ENCODE measurements at places on chromosomes 7 and 10.
A peak's percentile ranks its signal among the peaks of the same experiment; 100 is the strongest.

DNA sequence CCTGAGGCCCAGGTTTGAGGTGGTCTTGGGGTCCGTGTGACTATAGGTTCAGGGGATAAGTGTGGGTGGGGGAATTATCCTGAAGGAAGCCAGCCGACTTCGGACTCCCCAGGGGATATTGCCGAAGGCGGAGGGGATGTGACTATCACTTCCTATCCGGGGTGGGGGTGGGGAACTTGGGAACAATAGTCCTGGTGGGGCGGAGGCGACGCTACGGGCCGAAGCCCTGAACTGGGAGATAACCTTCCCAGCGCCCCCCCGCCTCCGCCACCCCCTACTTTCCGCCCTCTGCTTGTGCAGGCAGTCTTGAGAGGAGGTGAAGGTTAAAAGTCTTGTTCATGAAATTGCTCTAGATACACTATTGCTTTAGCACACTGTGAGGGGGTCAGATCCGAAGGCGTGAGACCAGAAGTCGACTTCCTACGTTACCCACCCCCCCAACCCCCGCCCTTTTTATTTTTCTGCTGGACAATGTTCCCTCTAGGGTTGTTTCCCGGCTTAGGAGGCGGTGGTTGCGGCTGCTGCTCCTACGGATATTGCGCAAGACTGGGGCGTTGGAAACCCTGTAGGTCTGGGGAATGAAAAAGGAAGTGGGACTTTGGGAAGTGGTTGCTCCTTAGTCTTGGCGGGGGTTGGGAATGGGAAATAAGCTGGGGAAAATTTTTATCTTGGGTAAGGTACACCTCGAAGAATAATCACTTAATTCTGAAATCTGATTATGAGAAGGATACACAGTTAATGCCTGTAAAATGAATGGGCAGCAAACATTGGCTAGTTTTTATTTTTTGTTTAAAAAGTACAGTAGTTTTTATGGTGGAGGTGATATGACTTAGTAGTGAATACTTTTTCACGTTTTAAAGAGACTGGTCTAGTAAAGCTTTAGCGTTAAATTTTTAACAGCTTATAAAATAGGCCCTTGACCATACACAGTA lies 1.5 kb downstream of the PTPN12 start:
- DNase-seq: peak; percentile 97

DNA sequence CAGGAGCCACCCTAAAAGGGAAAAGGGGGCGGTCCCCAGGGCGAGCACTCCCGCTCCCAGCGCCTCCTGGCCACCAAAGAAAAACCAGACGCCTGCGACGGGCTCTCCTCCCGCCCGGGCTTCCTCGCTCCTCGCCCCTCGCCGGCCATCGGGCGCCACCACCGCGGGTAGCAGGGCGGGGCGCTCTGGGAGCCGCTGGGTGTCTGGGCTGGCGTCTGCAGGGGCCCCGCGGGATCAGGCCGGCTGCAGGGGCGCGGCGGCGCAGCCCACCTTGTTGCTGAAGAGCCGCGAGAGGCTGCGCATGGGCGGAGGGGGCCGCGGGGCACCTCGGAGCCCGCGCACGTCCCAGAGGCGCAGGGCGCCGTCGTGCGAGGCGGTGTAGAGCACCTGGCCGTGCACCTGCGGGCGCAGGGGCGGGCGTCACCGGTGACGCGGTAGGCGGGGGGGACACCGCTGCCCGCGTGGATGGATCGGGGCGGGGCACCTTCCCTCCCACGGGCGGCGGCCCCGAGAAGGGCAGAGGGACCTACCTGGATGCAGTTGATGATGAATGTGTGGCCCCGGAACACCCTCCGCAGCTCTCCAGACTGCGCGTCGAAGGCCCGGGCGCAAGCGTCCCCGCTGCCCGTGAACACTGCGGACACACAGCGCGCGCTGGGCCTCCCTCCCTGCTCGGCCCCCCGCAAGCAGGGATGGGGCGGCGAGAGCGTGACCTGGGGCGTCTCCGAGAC lies 28.3 kb downstream of the WDR86 start:
- DNase-seq: peak; percentile 21

DNA sequence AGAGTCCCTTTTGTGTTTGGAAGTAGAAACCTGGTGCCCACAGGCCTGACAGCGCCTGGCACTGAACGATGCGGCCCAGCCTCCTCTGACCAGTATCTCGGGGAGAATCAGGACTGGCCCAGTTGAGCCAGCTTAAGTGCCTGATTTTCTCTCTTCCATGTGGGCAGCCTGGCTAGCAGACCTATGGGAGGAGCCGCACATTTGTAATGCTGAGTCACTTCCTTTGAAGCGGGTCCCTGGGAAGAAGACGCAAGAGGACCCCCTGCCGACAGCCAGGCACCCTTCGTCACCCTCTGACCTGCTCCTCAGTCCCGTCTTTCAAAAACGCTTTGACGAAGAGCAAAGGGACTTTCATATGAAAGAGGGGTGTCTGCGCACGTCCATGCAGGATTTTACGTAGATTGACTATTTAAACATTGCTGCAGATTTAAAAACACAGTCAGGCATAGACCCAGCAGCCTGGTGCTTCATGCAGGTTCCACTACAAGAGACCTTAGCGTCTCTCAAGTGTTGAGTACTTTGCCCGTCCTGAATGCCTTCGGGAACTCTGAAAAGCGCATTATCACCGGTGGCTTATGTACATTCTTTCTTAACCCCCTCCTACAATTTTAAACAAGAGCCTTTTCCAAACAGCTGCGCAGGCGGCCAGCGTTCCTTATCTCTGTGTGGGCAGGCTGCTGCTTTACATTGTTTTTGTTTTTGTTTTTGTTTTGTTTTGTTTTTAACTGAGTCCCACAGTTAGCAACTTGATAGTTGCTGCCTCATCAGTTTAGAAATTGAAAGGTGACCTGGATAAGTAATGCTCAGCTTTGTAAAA lies 36.5 kb upstream of the AP5Z1 start:
- DNase-seq: peak; percentile 90

GRCh38 chr7:13447637-13448036 lies 541.8 kb downstream of the ETV1 start:
- DNase-seq: no peak

GRCh38 chr10:103855424-103855823 lies at the start of gene SH3PXD2A:
Gene SH3PXD2A (minus strand): TSS chr10:103855576. CDS start chr10:103855266, 310 bp downstream.
- DNase-seq: peak; percentile 87

DNA sequence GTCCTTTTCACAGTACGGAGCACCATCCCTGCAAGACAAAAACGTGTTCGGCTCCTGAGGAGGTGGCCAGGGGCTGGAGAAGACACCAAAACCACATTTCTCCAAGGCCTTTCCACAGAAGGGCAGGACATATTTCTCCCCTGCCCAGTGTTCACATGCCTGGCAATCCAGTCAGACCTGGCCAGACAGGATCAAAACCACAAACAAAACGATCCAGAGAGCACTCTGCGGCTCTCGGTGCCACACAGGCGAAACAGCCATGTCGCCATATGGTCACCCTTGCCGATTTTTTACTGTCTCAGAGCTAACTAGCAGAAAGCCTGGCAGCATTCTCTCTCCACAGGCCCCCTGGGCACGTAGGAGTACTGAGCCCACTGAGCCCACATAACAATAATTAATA lies 113.0 kb downstream of the ABLIM1 start:
- no peak for DNase-seq

GRCh38 chr7:35657125-35657524 lies 37.8 kb downstream of the HERPUD2 start:
- no peak for DNase-seq

- no peak for DNase-seq
These were observed 675 bp upstream of the ATE1 start for GRCh38 chr10:121928528-121928884.

DNA sequence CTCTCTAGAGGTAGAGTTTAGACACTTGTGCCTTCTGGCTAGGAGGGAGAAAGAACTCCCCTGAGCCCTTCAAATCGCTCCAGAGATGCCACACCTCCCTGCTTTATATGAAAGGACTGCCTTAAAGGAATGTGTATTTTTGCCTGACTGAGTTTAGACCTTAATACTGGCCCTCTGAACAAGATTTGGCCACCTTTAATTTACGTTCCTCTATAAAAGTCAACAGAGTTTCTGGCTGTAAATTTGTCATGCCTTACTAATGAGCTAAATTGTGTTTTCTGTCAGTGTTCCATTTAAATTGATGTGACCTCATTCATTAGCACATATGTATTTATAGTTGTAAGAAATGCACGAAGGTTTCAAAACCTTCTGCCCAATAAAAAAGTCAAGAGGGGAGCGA lies 48.0 kb downstream of the SEMA3C start:
- no peak for DNase-seq

DNA sequence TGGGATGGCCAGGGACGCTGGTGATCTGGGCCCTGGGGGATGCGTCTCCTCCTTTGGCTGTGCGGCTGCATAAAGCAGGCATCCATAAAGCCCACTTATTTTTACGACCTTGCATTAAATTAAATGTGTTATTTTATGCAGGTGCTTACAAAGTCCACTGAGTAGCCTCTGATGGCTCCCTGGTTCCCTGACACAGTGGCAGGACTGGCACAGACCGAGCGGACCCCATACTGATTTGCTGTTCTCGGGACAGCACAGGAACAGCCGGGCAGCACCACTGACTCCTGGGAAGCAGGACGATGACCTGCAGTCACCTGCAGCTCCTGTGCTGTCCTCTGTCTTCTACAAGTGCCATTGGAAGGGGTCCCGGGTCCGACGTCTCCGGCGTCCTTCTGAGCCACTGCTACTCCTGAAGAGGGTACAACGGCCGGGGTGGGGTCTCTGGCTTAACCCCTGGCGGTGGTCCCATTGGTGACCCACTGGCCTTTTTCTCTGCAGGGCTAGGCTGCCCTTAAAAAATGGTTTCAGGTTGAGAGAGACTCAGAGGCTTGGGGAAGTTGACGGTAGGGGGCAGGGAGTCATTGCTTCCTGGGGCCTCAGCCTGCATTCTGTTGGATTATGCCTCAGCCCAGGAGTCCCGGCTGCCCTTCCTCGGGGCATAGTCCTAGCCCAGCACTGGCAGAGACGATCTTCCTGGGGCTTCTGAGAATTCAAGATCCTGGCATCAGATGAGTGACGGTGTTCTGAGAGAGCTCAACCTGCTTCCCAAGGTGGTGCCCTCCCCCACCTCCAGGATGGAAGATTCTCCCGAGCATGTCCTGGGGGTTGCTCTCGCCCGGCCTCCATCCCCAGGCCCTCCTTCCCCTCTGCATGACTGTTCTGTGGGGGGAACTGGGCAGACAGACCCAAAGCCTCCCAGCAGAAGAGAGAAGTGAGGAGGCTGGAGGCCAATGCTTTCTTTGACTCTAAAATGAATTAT lies 330.1 kb downstream of the ADARB2 start:
- DNase-seq: no peak

DNA sequence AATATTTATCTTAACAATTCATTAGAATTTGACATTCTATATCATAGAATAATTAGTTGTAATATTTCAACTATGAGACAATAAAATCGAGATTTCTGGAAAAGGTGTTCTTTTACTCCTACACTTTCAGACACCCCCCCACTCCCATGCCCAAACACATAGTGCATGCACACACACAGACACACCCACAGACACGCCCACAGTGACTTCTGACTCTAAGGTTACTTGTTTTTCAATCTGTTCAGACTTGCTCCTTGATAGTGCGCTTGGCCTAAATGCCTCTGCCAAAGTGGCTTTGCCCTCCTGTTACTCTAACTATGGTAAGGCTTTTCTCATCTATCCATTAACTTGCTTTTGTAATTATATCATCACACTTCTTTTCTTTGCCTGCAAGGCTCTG lies 144.0 kb upstream of the PPP1R3A start:
- no peak for DNase-seq

GRCh38 chr7:111138193-111138569 lies 47.3 kb downstream of the LRRN3 start:
- peak; percentile 42 for DNase-seq

GRCh38 chr7:146424084-146424483 lies 307.5 kb downstream of the CNTNAP2 start:
- no peak for DNase-seq

Measured in cardiac muscle cell (in vitro differentiated cells and primary cell).